ENCODE measurements at places on chromosomes 1 and 21. TPM values are rescaled to one million over a fixed set of nuclear protein-coding genes. Genes with fewer than 3 reads are reported as not detected.

The CLEC20A gene
- not detected for total RNA-seq

The RGL1 gene
- 19.6 TPM for total RNA-seq

DNA sequence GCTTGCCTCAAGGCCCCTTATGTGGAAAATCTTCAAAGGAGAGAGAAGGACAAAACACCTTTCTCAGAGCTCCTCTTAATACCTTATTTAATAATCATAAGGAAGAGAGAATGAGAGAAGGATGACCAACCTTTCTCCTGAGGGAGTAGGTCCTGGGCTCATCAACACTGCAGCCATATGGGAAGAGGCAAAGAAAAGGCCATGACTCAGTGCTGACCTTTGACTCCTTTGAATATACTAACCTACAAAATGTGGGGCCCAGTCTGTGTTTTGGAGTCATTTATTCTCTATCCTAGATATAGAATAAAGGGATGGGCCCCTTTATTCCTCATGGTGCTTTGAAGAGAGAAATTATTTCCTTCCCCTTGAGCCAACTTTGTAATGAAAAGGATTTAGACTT, 38.3 kb downstream of the CAMSAP2 start:
- no peak for DNase-seq

GRCh38 chr1:110188035-110188618, 22.0 kb upstream of the KCNC4 start:
- DNase-seq: no peak

GRCh38 chr21:34521561-34521960, 9.6 kb upstream of the KCNE1 start:
- no peak for DNase-seq

GRCh38 chr1:70911861-70912260, 135.8 kb downstream of the PTGER3 start:
- DNase-seq: no peak

GRCh38 chr1:85409516-85409915, 55.4 kb downstream of the DDAH1 start:
- DNase-seq: no peak

DNA sequence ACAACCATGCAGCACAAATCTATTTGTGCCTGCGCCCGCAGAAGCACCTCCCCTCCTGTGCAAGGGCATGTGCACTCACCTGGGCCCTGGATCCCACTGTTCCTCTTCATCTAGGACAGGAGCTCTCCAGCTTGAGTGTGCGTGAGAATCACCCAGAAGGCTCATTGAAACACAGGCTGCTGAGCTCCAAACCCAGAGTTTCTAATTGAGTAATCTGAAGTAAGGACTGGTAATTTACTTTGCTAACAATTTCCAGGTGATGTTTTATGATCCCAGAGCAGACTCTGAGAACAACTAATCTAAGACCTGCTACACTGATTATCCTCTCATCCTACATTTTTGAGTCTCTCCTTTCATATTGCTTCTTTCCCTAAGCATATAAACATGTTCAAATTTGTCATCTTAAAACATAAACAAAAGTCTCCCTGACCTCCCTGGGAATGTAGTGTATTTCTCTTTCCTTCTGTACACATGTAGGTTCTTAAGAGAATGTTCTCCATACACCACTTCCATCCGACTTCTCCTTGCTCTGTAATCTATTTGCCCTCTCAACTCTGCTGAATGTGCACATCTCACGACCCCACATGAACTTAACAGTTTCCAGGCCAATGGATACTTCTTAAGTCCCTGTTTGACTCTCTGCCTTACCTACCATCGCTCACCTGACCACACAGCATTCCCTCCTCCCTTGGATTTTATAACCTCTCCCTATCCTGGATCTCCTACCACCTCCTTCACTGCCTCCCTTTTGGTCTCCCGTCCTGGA, 522.5 kb downstream of the SMYD3 start:
- no peak for DNase-seq

GRCh38 chr1:44798481-44799365, 1.5 kb upstream of the PLK3 start:
- no peak for DNase-seq

GRCh38 chr1:158105352-158106095, 75.2 kb upstream of the CD1D start:
- DNase-seq: no peak
